Activated CD4-positive, alpha-beta T cell treated with anti-CD3 and anti-CD28 coated beads, Interleukin-2, Interleukin-4, amounts not matched to agents 100 ng/mL and 50 ng/mL, durations not matched to agents 16 hours and 8 hours (primary cell): ENCODE measurements at places on chromosomes 4 and X.

- peak; percentile 69 for DNase-seq
These were observed 95.1 kb downstream of the USP9X start for GRCh38 chrX:41180194-41180908.

GRCh38 chrX:50643525-50644137 is 170.4 kb downstream of the SHROOM4 start:
- DNase-seq = no peak

DNA sequence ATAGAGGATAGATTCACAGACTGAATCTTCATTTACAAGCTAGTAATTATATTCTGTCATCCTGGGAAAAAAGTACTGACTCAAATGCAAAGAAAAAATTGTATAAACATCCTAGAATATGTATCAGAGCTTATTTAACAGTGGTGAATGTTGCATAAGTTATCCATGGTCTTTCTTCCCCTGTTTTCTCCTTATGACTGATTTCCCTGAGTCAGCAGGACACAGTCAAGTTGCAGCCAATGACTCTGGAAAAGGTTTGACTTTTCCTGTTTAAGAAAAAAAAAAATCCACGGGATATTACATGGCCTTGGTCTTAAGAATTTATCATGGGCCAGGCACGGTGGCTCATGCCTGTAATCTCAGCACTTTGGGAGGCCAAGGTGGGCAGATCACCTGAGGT is 36.5 kb downstream of the INPP4B start:
- no peak for DNase-seq

GRCh38 chr4:6371812-6372211 is 100.6 kb downstream of the PPP2R2C start:
- DNase-seq = no peak

DNA sequence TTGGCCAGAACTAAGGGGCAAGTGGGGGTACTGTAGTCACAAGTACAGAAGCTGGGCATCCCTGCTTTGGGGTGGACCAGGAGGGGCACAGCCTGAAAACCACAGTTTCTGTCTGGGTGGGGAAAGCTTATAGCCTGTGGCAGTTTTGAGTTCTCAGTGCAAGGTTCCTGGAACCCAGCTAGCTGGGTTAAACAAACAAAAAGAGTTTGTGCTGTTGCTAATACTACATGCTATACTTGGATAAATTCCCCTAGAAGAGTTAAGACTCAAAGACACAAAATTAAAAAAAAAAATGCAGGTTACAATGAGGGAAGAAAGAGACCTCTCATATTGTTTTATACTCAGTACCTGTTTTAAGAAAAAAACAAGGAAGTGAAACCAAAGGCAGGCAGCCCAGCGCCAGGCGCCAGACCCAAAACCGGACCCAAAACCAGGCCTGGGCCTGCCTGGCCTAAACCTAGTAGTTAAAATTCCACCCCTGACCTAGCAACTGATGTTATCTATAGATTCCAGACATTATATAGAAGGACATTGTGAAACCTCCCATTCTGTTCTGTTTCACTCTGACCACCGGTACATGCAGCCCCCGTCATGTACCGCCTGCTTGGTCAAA is 50.8 kb downstream of the SLC2A9 start:
- DNase-seq = no peak

DNA sequence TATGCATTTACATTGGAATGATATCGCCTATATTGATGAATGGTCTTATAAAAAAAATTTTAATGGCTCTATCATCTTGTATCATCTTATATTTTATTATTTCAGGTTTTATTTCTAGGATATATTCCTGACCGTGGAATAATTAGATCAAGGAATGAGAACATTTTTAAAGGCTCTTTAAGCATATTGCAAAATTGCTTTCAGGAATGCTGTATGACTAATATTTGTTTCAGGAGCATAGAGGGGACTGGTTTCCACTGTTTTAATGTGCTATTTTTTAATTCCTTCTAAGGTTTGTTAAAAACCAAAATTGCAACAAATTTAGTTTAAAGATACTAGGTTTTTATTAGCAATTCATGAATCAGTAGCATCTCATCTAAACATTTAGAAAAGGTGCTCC is 120.2 kb downstream of the BMPR1B start:
- no peak for DNase-seq

GRCh38 chr4:94961420-94961819 is 203.7 kb downstream of the BMPR1B start:
- no peak for DNase-seq

DNA sequence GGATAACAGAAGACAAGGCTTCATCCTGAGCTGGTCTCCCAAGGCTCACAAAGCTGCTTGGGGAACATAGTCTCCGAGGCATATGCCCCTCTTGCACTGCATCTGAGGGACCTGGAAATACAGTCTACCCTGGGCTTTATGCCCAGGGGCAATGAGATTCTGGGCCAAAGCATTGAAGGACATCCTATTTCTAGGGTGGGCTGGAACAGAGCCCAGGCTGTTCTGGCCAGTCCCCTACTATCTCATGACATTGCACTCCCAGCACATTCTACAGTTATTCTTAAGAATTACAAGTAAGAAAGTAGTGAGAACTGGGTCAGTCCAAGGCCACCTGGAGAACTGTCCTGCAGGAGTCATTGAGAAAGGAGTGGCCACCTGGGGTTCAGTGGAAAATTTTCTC is 107.6 kb downstream of the USP46 start:
- DNase-seq = no peak

- peak; percentile 25 for DNase-seq
These were observed 5.9 kb downstream of the MRFAP1L1 start for GRCh38 chr4:6703786-6704185.

DNA sequence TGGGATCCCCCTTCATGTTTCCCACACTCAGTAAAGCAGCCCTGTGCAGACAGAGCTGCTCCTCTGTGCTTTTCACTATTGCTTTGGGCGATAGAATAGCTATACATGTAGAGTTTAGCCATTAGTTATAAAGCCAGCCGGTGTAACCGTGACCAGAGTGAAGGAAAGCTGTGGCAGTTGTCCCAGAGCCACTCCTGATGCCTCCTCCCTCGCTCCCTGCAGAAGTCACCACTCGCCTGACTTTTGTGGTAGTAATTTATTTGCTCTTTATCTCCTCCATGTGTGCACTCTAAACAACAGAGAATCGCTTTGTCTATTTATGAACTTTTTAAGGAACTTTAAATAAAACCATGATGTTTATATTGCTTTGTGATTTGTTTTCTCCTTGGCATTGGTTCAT is 41.8 kb upstream of the WWC2 start:
- no peak for DNase-seq

DNA sequence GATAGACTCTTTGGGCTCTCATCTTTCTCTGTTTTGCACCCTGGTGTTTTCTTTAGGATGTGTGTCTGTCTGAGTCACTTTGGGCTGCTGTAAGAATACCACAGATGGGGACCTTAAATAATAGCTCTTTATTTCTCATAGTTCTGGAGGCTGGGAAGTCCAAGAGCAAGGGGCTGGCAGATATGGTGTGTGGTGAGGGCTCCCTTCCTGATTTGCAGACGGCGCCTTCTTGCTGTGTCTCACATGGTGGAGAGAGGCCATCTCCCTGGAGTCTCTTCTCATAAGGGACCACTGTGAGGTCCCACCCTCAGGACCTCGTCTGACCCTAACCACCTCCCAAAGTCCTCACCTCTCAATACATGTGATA is 93.7 kb upstream of the ADRA2C start:
- DNase-seq = no peak

- peak; percentile 79 for DNase-seq
These were observed 5.1 kb downstream of the FBXL5 start for GRCh38 chr4:15649914-15650545.

GRCh38 chrX:15055146-15055930 is 182.1 kb downstream of the MOSPD2 start:
- DNase-seq = no peak

DNA sequence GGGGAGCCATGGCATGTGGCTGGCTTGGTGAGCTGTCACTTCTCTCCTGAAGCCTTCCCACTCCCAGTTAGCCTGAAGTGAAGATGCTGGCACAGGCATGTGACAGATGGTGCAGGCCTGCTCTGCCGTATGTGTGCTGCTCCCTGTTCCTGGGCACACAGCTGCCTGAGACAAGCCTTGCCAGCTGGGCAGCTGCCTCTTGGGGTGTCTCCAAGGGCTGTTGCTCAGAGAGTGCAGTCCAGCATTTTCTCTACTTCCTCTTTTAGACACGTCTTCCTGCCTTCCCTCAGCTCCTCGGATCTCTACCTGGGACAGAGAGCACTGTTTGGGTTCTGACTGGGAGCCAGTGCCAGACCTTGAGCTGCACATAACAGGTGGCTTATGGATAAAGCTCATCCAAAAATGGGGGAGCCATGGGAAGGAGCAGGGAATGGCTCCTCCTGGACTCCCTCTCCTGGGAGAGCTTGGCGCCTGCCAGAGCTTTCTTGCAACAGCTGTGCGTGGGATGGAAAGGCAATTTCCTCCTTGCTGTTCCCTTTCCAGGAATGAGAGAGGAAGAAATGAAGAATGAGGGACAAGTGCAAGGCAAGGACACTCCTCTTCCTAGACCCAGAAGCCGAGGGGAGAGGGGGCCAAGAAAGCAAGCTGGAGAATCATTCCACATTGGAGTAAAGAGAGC is 132.9 kb downstream of the MSL3 start:
- no peak for DNase-seq

- DNase-seq = peak; percentile 87
These were observed 4.5 kb upstream of the CXCR3 start for GRCh38 chrX:71622576-71623450.

DNA sequence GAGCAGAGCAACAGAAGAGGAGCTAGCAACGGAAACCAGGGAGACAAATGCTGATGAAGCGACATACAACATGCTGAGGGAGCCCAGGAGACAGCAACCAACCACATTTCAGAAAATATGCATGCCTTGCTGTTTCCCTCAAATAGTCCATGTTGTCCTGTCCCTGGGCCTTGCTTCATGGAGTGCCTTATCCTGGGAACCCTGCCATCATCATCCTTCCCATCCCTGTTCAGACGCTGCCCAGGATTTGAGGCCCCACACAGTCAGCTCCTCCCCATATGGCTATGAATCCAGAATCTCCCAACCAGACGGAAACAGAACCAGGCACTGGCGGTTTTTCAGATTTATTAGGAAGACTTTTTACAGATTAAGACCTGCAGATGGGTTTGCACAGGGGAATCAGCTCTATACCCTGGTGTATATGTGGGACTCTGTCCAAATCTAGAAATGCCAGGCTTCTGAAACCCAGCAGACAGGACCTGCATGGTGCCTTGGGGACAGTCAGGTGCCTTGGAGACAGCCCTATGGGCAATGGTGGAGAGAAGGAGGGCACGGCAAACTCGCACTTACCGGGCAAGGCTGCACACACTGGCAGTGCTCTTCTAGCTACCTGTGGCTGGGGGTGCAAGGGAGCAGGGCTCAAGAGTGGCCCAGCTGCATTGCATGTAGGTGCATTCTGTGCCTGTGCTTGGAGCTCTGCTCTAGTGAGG is 199.7 kb upstream of the MAMLD1 start:
- no peak for DNase-seq

- DNase-seq = no peak
These were observed 607.1 kb upstream of the DIPK2B start for GRCh38 chrX:45807572-45808425.

- no peak for DNase-seq
These were observed 35.5 kb upstream of the GLRB start for GRCh38 chr4:157040405-157040804.

GRCh38 chrX:44422631-44423030 is 79.2 kb upstream of the EFHC2 start:
- DNase-seq = no peak

DNA sequence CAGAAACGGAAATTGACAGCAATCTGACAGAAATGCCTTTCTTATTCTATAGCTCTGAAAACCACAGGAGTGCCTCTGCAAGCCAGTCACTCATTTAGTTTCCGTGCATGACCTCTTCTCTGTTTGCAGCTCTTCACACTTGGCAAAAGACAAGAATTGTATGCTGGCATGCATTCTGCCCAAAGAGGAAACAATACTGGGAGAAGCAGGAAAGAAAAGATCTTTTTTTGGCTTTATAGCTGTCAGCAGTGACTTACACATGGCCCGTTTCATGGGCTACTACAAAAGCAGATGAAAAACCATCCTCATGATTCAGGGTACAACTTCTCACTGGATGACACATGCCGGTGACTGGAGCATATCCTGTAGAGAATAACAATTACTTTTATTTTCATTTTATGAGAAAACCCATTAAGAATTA is 249.4 kb downstream of the ADAMTS3 start:
- peak; percentile 1 for DNase-seq

DNA sequence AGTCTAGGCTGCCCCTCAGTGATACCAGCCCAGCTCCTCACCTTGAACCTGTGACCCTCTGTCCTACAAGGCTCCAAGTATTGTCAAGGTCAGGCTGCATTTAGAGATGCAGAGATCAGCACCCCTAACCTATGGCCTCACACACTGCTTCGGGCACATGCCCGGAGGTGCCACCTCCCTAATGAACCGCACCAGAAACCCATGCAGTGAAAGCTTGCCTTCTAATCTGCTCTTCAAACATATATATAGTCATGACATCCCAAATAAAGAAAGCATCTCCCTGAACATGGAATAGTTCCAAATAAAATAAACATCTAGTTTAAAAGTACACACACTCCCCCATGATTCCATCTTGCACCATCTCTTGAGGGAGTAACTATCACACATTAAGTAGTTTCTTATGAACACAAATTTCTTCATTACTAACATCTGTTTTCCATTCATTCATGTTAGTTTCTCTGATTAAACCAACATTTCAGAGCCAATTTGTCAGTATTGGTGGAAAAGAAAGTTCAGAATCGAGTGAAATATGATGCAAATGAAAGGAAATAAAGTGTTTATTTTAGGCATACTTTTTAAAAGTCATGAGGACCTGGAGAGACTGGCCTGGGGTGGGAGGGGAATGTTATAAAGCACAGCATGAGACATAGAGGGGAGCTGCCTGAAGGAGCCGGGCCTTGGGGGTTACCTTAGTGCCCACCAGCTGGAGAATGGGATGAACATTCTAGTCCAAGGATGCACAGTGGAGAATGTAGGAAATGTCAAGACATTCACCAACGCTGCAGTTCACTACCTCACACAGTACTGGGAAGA is 19.2 kb downstream of the CC2D2A start:
- DNase-seq = no peak

- DNase-seq = no peak
These were observed 57.3 kb upstream of the ACSL1 start for GRCh38 chr4:184883024-184883423.

GRCh38 chr4:33831442-33832066 is 2412.8 kb downstream of the ARAP2 start:
- DNase-seq = no peak

- no peak for DNase-seq
These were observed 8.0 kb upstream of the HERC5 start for GRCh38 chr4:88448889-88449288.

DNA sequence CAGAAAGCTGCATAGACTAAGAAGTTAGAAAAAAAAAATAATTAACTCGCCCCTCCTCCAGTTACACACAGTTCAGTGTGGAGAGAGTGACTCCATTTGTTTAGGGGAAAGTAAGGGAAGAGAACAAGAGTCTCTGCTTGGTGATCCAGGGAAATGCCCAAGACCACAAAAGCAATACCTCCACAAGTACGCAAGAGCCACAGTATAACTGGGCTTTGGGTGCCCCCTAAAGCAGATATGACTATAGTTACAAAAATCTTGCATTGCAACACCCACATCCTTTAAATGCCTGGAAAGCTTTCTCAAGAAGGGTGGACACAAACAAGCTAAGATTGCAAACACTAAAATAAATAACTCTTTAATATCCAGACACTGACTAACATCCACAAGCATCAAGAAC is 164.2 kb upstream of the NRK start:
- no peak for DNase-seq

GRCh38 chr4:7194251-7195140 is 2.2 kb downstream of the SORCS2 start:
- peak; percentile 24 for DNase-seq
